Aorta (tissue), 5 donors: ENCODE measurements at places on chromosomes 3 and 15. TPM values are rescaled to one million over a fixed set of nuclear protein-coding genes. Genes with fewer than 3 reads are reported as not detected.

MKRN2OS gene
- not detected for total RNA-seq

ZNF80 gene
- total RNA-seq, result 0.15 TPM

GRCh38 chr3:99868311-99868646 is 50.6 kb downstream of the CMSS1 start:
- DNase-seq, result no peak
- H3K27me3 ChIP-seq, result no peaks in the 10 kb centered on the region
- peaks cover 4% of the 10 kb centered on the region for H3K36me3 ChIP-seq
- peak overlapping the region; percentile 47 for H3K4me3 ChIP-seq

GRCh38 chr15:65985387-65985786 is 116.1 kb downstream of the RAB11A start:
- H3K4me3 ChIP-seq, result no peak overlapping the region
- no peaks in the 10 kb centered on the region for H3K4me1 ChIP-seq
- no peaks in the 10 kb centered on the region for H3K27me3 ChIP-seq
- no peak for DNase-seq
- H3K27ac ChIP-seq, result no peak overlapping the region
- no peaks in the 10 kb centered on the region for H3K36me3 ChIP-seq
